Head of caudate nucleus (tissue), 42 donors: ENCODE measurements at places on chromosomes 2 and 18.

DNA sequence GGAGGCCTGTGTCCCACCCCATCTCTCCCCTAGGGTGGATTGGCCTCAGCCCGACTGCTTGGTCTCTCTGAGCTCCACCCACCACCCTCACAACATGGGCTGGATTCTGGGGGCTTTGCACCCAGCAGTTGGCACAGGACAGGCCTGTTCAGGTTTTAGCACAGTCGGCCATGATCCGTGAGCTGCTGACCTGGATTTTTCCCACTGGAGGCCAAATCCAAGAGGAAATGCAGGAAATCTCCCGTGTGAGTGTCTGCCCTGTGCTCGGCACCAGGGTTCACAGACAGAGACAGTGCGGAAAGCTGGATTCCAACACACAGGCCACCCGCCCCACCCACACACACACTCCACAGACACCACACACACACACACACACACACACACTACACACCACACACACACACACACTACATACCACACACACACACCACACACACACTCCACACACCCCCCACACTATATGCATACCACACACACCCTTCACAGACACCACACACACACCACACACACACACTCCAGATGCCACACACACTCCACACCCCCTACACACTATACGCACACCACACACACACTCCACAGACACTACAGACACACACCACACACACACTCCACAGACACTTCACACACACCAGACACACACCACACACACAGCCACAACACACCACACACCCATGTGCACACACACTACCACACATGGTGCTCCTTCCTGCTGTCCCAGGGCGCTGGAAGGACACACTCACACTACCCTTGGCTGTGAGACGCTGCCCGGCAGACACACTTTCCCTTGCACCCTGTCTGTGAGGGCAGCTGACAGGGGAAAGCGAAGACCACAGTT, 14.1 kb downstream of the MBP start:
- DNase-seq: no peak

- DNase-seq: no peak
These were observed 298.2 kb downstream of the SP3 start for GRCh38 chr2:173667014-173667413.

GRCh38 chr2:231463698-231464575, at the start of gene NCL:
TSS of gene NCL (minus strand) at chr2:231464484. CDS start at chr2:231464353, 131 bp downstream.
- peak; percentile 74 for DNase-seq

- DNase-seq: no peak
These were observed 462.8 kb downstream of the MEIS1 start for GRCh38 chr2:66897691-66898150.

DNA sequence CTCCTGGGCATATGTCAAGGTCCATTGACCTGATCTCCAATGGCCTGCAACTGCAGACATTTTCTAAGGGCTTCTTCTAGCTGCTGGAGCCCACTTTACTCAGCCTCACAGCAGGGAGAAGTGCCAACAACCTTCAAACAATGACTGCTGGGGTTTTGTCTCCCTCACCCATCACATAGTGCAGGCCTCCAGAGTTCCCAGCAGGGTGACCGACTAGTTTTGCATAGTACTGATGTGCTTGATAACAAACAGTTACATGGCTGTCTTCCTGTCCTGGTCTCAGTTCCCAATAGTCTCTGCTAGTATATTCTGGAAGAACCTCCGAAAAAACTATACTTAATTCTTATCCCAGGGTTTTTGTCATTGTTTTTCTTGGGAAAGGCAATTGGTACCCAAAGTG, 10.4 kb upstream of the NETO1 start:
- DNase-seq: no peak
